ENCODE measurements at places on chromosomes 6 and 20. TPM values are rescaled to one million over a fixed set of nuclear protein-coding genes. Genes with fewer than 3 reads are reported as not detected.

Gene SPATA25
- 7.4 TPM for polyA plus RNA-seq

Gene SNAP25
- 6.7 TPM for polyA plus RNA-seq

Gene IL20RA
- polyA plus RNA-seq: 1.6 TPM

Gene TCP11
- 2.0 TPM for polyA plus RNA-seq

Gene ETV7
- polyA plus RNA-seq: 0.27 TPM

Gene IPCEF1
- 6.6 TPM for polyA plus RNA-seq

DNA sequence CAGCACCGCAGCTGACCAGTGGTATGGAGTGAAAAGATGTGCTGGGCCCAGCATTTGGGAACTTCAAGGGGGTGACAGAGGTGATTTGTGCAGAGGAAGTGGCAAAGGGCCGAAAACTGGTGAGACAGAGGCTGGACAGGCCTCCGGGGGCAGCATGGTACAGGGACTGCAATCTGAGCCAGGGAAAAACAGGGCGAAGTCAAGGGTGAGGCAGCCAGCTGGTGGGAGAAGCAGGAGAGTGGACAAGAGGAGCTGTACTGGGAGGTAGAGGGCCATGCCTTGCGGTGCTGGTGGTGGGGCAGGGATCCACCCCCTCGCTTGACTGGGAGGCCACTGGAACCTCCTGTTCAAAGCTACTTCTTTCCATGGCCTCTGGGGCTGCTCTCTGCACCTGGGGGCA lies 7.3 kb upstream of the GFRA4 start:
- no peak for DNase-seq

DNA sequence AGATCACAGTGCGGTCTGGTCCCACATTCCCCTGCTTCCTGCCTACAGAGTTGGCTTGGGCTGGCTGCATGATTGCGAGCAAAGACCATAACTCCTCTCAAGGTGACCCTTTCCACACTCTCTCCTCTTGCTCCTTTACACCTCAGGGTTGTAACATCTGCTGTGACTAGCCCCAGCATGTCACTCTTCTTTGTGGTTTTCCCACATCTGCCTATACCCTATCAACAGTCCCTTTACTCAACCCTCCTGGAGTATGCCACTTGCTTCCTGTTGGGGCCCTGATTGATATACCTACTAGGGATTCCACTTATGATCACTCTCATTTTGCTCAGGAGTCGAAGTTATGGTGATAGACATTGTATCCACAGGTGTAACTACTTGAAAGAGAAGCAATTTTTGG lies 58.9 kb upstream of the SGK1 start:
- DNase-seq: no peak

Gene LRRC73
- 1.8 TPM for polyA plus RNA-seq

DNA sequence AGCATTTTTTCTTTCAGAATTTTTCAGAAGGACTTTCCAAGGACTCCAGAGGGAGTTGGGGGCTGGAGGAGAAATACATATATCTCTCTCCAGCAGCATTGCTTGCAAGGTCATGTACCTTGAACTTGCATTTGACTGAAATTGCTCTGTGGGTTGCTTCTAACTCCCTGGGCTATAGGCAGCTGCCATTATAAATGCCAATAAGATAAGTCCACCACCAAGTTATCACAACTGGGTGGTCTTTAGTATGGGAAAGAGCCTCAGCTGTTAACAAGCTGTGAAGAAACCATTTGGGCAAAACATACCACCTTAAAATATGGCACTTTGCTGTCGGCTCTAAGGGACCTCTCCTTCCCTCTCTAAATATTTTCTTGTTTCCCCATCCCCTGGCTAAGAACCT lies 20.9 kb upstream of the CITED2 start:
- no peak for DNase-seq

- peak; percentile 56 for DNase-seq
Measured at GRCh38 chr6:44655412-44656342, 268.2 kb downstream of the CDC5L start.

DNA sequence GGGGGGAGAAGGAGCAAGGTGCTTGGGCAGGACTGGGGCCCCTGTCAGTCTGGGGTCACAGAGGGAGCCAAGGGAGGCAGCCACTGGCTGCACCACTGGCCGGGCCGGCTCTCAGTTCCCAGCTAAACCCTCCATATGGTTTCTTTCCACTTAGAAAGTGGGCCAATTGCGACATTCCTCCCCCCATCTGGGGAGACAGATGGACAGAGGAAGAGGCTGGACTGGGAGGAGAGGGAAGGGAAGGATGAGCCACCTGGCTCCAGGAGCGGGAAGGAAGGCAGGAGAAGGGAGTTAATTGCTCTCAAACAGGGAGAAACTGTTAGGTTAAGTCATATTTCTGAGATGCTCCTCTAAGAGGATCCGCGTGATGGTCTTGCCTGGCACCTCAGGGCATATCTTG lies 82.2 kb downstream of the GRM4 start:
- DNase-seq: no peak

GRCh38 chr20:60052322-60052721 lies 94.1 kb downstream of the CDH26 start:
- no peak for DNase-seq

- no peak for DNase-seq
Measured at GRCh38 chr20:46202766-46203509, 84.8 kb downstream of the CD40 start.

Gene EYA2
- polyA plus RNA-seq: 1.8 TPM

DNA sequence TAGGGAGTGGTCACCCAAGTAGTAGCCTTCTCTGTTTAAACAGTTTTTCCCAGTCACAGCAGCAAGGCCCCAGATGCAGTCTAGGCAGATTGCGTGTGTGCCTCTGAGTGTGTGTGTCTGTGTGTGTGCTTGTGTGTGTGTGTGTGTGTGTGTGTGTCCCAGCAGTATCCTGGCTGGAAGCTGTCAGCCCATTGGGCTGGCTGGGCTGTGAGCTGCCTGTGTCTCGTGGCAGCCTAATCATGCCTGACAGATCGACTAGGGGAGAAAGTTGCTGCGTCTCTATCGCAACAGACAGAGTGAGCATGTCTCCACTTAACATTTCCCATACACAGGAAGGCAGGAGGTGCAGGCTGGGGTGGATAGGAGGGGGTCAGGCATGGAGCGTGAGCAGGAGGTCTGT lies 42.9 kb upstream of the LRFN2 start:
- DNase-seq: no peak

DNA sequence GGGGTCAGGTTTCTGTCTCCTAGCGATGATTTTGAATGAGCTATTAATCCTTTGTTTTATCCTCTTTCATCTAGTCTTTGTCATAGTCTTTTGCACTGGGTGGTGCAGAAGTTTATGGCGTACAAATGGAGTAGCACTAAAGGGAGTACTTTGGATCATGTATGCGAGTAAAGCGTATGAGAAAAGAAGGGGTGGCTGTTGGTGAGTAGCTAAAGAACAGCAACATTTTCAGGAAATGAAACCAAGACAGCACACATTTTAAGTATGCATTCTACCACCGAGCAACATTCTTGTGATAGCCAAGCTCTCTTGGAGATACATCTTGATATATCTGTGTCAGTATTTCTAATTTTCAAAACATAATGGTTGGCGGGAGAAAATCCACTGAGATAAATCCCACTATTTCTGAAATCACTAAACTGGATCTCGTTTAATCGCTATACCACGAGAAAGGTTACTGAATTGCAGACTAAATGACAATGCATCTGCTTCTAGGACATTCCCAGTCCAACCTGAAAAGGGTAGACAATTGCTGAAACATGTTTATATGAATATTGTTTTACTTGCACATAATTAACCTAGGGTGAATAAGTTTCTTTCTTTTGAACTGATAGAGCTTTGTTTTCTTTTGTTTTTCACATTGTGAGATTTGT lies 196.1 kb downstream of the TRIM27 start:
- DNase-seq: no peak

DNA sequence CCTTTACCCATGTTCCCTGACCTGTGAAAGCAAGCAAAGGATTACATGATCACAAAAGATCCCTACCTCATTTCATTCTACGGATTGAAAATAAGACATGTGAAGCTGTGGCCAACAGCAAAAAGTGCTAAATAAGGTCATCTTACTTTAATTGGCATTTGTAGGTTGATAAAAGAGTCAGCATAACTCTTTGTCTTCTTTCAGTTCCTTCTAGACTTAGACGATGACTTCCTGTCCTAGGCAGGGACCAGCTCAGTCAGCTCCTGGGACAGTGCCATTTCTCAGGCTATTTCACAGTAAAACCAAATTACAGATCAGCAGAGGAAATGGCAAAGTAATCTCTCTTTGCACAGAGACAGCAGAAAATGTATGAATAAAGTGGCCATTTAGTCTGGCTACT lies 480.7 kb downstream of the RFPL4B start:
- DNase-seq: no peak

GRCh38 chr6:116265041-116265829 lies 11.4 kb upstream of the TSPYL4 start:
- no peak for DNase-seq

Gene TFAP2D
- polyA plus RNA-seq: not detected

DNA sequence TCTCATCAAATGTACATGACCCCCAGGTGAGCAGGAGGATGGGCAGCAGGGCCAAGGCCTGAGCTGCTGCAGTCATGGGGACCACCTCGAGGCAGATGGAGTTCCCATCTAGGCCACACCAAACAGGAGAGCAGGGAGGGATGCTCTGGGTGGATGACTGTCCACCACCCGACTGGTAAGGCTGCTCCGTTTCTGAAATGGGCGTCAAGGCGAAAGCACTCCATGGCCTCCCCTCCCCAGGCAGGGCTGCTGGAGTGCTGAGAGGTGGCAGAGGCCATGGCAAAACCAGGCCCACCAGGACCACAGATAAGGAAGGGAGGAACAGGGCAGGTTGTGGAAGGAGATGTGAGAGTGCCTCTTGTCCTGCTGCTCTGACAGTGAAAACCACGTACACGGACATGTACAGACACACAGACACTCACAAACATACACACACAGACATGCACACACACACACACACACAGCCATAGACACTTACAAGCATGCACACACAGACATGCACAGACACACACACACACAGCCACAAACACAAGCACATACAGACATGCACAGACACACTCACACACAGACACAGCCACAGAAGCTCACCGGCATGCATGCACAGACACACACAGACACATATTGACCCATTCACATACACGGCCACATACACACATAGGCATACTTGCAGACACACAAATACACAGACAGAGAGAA lies 93.2 kb downstream of the PSMG4 start:
- DNase-seq: no peak

Gene KCNQ2
- 9.6 TPM for polyA plus RNA-seq
